ENCODE measurements at places on chromosomes 2 and 18. TPM values are rescaled to one million over a fixed set of nuclear protein-coding genes. Genes with fewer than 3 reads are reported as not detected.

DNA sequence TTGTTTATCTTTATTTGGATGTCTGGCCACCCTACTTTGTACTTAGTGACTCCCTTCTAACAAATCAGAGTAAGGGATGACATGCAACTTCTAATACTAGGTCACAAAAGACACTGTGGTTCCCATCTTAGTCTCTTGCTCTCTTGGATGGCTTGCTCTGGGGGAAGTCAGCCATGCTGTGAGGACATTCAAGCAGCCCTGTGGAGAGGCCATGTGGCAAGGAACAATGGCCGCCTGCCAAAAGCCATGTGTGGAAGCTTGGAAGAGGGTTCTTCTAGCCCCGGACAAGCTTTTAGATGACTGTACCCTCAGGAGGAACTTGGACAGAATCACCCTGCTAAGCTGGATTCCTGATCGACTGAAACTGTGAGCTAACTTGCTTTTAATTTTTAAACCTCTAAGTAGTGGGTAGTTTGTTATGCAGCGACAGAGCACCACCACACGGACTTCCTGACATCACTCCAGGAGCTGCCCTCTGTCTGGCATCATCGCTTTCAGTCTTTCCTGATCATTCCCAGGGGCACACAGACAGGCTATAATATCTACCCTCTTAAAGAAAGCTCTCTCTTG lies 116.8 kb upstream of the ODC1 start:
- H3K4me3 ChIP-seq, result no peak overlapping the region
- H3K27ac ChIP-seq, result no peak overlapping the region
- H3K27me3 ChIP-seq, result no peaks in the 10 kb centered on the region
- no peaks in the 10 kb centered on the region for H3K36me3 ChIP-seq
- no peak for DNase-seq
- H3K4me1 ChIP-seq, result no peaks in the 10 kb centered on the region

DNA sequence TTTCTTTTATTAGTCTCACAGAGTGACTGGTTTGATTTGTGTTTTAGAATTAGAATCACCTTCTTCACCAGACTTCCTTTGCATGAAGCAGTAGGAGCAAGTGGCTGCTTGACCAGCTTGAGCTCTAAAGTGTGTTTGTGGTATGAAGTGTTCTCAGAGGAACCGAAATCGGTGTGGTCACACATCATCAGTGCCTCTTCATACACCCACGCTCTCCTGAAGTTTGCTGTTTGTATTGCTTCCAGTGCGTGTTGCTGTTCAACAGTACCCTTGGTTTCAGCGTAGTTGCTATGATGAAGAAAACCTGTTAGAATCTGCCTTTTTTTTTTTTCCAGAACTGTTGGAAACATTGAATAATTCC lies 77.9 kb downstream of the LIMS1 start:
- no peaks in the 10 kb centered on the region for H3K27me3 ChIP-seq
- no peak overlapping the region for H3K4me3 ChIP-seq
- no peak for DNase-seq
- H3K27ac ChIP-seq, result no peak overlapping the region

- H3K4me1 ChIP-seq, result no peaks in the 10 kb centered on the region
- no peak overlapping the region for H3K4me3 ChIP-seq
- no peak for DNase-seq
- no peak overlapping the region for H3K27ac ChIP-seq
Measured at GRCh38 chr2:180690611-180691010, 289.8 kb upstream of the UBE2E3 start.

GAL3ST2 gene
- total RNA-seq, result not detected

COBLL1 gene
- total RNA-seq, result 4.1 TPM

LRRTM4 gene
- total RNA-seq, result 38.4 TPM
